ENCODE measurements at places on chromosomes 13 and 19. TPM values are rescaled to one million over a fixed set of nuclear protein-coding genes. Genes with fewer than 3 reads are reported as not detected.

- no peak for DNase-seq
These were observed 1243.7 kb upstream of the PCDH9 start for GRCh38 chr13:68473834-68474326.

- peak; percentile 82 for DNase-seq
These were observed 12.5 kb downstream of the ARRDC2 start for GRCh38 chr19:18020212-18021085.

DNA sequence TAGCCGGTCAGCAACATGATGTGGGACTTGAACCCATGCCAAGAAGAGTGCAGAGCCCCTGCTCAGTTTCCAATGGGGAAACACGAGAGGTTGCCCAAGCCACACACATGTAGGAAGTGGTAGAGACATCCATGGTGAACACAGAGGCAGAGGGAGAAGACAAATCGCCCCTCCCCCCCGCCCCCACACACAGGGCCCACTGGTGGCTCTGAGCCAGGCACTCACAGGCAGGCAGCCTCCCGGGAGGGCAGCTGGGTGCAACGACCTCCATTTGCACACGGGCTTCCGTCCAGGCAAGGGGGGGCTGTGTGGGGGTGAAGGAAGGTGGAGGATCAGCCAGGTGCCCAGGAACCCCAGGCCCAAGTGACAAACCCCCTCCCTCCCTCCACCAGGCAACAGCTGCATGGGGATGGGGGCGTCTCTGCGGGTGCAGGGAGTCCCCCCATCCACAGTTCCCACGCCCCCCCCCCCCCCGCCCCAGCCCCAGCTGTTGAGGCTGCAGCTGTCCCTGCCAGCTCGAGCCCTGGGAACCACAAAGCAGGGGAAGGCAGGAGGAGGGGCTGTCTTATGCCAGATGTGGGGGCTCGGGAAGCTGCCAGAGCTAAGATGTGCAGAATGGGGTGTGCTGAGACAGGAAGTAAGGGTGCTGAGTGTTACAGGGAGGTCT is 3.4 kb downstream of the NOTCH3 start:
- no peak for DNase-seq

DNA sequence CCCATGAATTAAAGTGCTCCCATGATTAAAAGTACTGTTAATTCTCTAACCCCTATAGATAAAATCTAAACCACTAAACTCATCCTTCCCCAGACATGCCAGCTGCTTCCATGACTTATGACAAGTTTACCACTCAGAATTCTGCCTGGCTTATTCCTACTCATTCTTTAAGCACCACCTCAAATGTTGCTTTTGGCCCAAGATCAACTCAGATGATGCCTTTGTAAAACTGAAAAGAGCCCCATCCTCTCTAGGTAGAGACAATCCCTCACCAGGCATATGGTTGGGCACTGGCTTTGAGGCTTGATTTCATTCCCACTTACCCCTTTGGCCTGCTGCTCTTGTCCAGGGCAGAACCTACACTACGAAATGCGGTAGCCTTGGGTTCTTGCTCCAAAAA is 250.0 kb downstream of the DNAJC15 start:
- no peak for DNase-seq

GRCh38 chr13:99150575-99151361 is 49.9 kb upstream of the UBAC2 start:
- no peak for DNase-seq

DNA sequence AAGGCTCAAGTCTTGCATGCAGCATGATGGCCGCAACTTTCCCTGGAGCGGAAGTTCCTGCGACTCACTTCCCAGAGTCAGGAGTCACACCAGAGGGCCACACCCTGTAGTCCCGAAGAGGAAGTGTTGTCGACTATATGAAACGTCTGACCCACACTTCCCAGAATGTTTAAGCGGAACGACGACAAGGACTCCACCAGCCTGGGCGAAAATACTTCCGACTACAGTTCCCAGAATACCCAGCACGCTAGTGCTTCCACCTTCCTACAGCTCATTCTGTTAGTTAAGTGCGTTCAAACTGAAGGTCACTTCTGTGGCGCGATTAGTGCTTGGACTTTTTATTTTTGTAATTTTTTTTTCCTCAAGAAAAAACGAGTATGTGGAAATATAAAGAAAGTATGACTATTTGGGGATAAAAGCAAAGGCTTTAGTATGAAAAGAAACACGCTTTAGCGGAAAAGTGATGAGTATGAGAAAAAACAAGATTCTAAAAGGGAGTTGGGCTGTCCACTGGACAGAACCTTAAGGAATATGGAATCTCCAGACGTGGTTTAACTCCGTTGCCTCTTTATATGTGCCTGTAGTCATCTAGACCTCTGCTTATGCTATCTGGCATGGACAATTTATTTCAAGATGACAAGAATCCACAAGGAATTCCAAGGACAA is 15.5 kb upstream of the ZNF112 start:
- no peak for DNase-seq

GRCh38 chr19:37981785-37982475 is 74.9 kb downstream of the SIPA1L3 start:
- no peak for DNase-seq

DNA sequence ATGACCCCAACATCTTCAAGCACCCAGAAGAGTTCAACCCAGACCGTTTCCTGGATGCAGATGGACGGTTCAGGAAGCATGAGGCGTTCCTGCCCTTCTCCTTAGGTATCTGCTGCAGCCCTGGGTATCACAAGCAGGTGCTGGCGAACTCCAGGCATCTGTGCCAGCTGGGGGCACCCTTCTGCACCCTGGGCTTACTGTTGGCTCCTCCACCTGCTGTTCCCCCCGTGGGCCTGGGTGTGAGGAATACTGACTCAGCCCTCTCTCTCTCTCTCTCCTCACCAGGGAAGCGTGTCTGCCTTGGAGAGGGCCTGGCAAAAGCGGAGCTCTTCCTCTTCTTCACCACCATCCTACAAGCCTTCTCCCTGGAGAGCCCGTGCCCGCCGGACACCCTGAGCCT is 13.0 kb downstream of the CYP2S1 start:
- DNase-seq = no peak

GRCh38 chr19:17078036-17078919 is 2.7 kb downstream of the MYO9B start:
- DNase-seq = no peak

DNA sequence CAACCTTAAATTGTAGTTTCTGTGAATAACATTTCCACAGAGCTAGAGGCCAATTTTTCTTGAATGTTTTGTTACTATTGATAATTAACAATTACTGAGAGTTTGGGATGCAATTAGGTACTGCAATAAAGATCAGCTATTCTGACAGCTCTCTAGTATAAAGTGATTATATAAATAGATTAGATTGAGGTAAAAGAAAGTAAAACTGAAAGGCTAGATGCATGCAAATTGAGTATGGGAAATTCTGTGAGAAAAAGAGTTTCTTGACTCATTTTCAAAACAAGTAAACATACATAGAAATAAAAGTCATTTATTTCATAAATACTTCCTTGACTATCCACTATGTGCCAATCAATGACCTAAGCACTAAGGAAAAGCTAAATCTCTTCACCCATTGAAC is 1087.5 kb upstream of the ATXN8OS start:
- DNase-seq = no peak

DNA sequence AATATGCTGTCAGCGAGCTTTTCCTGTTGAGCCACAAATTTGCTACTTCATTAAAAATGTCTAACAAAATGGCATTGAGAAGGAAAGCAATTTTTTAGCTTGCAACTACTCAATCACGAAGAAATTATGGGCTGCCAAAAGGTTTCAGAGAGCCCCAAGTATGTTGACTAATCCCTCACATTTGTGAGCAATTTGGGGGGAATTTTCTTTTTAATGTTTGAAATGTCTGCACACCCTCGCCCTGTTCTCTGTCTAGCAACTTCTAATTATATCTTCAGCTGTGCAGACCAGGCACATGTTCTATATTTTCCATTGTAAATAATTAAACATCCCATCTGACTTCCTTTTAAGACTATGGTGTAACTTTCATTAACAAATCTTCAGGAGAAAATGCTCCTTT is 192.9 kb downstream of the DCT start:
- no peak for DNase-seq

DNA sequence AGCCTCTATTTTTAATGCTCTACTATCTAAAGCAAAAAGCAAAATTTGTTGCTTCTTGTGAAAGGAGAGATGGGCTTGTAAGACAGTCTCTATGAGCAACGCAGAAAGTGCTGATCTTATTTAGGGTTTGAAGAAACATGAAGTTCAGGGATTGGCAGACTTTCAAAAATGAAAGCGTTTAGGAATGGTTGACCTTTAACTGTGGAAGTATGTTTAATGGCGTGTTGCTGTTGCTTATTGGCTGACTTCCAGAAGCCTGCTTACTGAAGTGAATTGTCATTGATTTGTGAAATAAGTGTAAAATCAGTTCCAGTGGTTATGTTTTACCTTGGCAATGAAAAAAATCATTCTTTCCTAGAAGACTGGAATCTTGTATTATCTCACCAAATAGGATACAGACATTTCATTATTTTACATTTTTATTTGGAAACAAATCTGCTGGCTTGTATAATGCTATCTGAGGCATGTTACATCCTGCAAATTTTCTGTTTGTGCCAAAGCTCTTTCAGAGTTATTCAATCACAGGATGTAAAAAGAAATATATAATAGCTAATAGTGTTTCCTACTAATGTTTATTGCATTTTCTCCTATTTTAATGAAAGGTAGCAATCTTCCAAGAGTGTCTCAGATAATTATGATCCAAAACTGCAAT is 221.3 kb upstream of the SLITRK6 start:
- DNase-seq = no peak

DNA sequence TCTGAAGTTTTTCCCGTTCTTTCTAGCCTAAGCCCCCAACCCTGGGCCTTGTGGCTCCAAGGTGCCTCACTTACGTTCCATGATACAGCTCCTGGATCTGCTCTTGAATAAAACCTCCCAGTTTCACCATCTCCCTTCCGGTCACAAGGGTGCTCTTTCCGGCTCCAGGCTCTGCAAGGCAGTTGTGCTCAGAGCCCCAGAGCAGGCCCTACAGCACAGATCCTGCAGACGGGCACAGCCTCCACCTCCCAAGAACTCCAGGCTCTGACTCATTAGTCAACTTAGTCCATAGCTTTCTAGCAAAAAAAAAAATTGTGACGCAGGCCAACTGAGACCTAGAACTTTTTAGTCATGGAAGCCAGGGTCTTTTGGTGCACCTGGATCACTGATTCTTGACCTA is 33.9 kb upstream of the SLC7A10 start:
- no peak for DNase-seq

DNA sequence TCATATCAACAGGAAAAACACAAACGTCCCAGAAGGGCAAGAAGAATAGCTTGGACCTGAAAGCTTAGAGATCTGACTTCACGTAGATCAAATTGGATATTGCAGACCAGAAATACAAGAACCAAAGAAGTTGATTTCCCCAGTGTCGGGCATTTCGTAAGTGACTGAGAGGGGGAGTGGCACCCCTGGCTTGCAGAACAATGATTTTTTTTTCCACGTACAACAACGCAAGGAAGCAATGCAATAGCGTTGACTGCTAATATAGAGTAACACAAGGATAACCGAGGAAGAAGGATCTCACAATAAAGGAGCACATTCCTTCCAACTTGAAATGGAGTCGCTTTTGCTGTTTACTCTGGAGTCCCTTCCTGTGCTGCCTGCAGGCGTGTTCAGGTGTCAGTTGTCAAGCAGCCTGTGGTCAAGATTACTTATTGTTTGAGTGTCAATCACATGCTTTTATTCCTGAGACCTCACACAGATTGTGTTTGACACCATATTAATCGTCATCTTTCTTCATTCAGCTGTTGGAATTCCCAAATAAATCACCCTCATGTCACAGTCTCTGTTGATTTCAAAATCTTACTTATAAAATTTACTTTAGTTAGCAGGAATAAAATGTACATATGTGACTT is 139.4 kb downstream of the FREM2 start:
- DNase-seq = no peak

DNA sequence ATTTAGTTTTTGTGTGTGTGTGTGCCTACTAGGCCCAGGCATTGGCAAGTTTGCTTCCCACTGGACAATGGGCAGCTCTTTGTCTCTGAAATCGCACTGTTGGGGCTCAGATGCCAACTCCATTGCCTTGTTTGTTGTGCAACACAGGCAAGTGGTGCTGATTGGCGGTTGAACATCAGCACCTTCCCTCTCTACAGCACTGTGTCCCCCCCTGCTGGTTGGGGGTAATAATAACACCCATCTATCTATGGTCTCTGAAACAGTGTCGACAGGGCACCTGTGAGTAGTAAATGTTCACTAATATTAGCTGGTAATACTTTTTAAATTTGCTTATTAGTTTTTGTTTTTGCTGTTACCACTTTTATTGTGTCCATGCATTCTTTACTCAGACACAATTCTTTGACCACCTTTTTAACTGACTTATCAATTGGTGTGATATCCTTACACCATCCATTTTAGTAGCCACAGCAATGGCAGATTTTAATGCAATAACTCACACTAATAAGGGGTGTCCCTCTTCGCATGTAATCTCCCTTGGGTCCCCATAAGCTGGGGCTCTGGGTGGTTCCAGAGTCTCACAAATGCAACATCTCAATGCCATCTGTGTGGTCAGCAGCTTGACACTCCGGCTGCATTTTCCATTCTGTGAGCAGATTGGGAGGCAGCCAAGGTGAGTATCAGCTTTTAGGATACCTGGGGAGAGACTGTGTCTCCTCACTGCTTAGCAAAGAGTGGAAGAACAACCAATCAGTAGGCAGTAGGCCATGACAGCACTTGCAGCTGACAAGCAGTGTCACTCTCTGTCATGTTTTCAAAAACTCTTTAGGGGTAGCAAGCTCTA is 47.7 kb upstream of the UQCRFS1 start:
- DNase-seq = no peak

DNA sequence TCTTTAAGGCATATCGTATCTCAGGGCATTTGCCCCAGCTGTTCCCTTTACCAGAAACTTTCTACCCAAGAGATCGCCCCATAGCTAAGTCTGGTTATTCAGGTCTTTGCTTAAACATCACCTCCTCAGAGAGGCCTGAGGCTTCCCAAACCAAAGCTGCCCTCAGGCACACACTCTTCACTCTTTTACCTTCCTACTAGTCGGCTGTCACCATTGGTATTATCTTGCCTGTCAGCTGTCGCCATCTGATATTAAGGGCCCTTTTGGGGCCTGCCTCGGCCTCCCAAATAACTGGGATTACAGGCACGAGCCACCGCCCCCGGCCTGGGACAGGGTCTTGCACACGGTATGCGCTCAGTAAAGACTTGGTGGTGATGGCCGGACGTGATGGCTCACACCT is 1.0 kb downstream of the GADD45GIP1 start:
- DNase-seq = no peak

- DNase-seq = no peak
These were observed 56.6 kb upstream of the DOCK9 start for GRCh38 chr13:99034333-99035085.

- peak; percentile 21 for DNase-seq
These were observed 1.1 kb downstream of the NAXD start for GRCh38 chr13:110616103-110617101.

The UGGT2 gene
- total RNA-seq = 81.6 TPM

The VAV1 gene
- 2.5 TPM for total RNA-seq

The TNFSF13B gene
- total RNA-seq = 0.78 TPM

The DMKN gene
- 0.94 TPM for total RNA-seq

The FAM124A gene
- total RNA-seq = 13.7 TPM

The POGLUT2 gene
- total RNA-seq = 11.5 TPM

The KLK1 gene
- not detected for total RNA-seq

The PRTN3 gene
- total RNA-seq = not detected
